Activated CD4-positive, alpha-beta memory T cell treated with anti-CD3 and anti-CD28 coated beads, Interleukin-2, amount 10 ng/mL, durations not matched to agents 7 days and 5 days (primary cell): ENCODE measurements at places on chromosomes 3 and 15. TPM values are rescaled to one million over a fixed set of nuclear protein-coding genes. Genes with fewer than 3 reads are reported as not detected.

DNA sequence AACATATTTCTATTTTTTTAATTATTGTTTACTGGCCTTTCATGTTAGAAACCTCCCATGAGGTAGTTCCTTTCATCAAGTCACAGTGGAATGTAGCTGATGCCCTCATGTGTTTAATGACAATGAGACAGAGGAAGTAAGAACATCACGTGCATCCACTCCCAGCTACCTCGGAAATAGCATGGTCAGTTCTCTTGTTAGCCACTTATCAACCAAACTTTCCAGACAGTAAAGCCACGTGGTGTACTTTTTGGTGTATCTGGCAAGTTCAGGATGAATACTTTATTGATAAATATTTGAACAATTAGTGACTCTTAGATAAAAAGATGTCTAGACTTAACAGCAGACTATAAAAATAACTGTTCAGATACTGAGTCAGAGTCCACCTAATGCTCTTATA, 781.7 kb downstream of the MECOM start:
- no peaks in the 10 kb centered on the region for H3K36me3 ChIP-seq
- DNase-seq = no peak
- no peak overlapping the region for H3K27ac ChIP-seq
- no peaks in the 10 kb centered on the region for H3K27me3 ChIP-seq
- no peaks in the 10 kb centered on the region for H3K4me1 ChIP-seq
- H3K4me3 ChIP-seq = no peak overlapping the region

GRCh38 chr3:94614192-94614591, 551.3 kb downstream of the NSUN3 start:
- H3K36me3 ChIP-seq = no peaks in the 10 kb centered on the region
- no peak overlapping the region for H3K4me3 ChIP-seq
- no peaks in the 10 kb centered on the region for H3K4me1 ChIP-seq
- no peak overlapping the region for H3K27ac ChIP-seq

DNA sequence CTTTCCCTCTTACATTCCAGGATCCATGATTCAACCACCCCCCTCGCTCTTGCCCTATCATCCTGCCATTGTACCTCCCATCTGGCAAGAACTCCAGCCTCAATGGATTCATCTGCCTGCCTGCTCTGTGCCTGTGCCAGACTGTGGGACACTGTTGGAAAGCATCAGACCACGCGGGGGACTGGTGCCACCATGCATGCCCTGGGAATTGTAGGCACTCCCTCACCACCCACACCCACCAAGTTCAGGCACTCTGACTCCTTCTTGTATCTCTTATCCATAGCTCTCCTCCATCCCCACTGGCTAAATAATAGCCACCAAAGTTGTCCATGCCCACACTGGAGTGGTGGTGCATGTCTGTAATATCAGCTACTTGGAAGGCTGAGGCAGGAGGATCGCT, 143.8 kb downstream of the TPRA1 start:
- H3K36me3 ChIP-seq = no peaks in the 10 kb centered on the region
- no peak overlapping the region for H3K4me3 ChIP-seq
- DNase-seq = no peak

DNA sequence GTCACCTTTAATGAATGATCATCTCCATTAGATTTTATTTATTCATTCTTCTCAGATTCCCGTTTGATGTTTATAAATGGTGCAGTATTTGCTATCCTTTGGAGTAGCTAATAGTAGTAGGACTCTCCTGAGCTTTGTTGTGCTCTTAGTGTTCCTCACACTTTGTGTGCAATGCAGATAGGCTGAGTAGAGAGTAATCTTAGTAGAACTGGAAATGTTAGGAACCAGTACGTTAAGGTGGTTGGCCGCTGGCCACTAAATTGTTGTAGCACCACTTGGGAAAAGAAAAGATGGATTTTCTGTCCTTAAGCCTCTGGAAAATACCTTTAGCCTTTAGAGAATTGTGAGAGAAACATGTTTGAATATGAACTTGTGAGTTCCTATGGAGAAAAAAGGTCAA, 19.9 kb upstream of the EBLN2 start:
- peaks cover 11% of the 10 kb centered on the region for H3K36me3 ChIP-seq
- H3K4me3 ChIP-seq = no peak overlapping the region
- H3K4me1 ChIP-seq = peaks cover 46% of the 10 kb centered on the region

- peak overlapping the region; percentile 91 for H3K27ac ChIP-seq
- H3K4me1 ChIP-seq = peaks cover 34% of the 10 kb centered on the region
- peaks cover 23% of the 10 kb centered on the region for H3K36me3 ChIP-seq
Measured at GRCh38 chr15:89090791-89091626, 2.8 kb downstream of the ABHD2 start.

The A4GNT gene
- not detected for total RNA-seq

- peaks cover 66% of the 10 kb centered on the region for H3K4me1 ChIP-seq
- peak overlapping the region; percentile 73 for H3K27ac ChIP-seq
- peak overlapping the region; percentile 99 for H3K4me3 ChIP-seq
Measured at GRCh38 chr3:52895418-52895817, 1.9 kb downstream of the STIMATE start.

DNA sequence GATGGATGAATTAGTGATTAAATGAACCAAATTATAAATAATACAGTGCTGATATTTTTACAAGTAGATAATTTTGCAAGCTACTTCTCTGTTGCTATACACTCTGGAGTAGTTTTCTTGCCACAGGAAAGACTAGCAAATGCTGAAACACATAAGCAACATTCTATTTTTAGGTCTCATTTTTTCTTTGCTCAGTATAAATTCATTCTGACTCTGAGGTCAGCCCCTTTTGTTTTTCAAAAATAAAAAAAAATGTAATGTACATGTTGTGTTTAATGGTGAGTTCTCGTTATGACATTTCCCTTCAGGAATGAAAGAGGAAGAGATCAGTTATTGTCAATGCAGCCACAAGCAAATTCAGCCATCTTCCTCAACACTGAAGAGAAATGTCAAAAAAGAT, 24.9 kb downstream of the GJD2 start:
- peaks cover 15% of the 10 kb centered on the region for H3K27me3 ChIP-seq
- no peaks in the 10 kb centered on the region for H3K4me1 ChIP-seq
- no peak for DNase-seq
- H3K27ac ChIP-seq = no peak overlapping the region

- no peaks in the 10 kb centered on the region for H3K27me3 ChIP-seq
- H3K4me1 ChIP-seq = no peaks in the 10 kb centered on the region
- no peak for DNase-seq
- H3K27ac ChIP-seq = no peak overlapping the region
- no peak overlapping the region for H3K4me3 ChIP-seq
Measured at GRCh38 chr3:73447111-73447510, 177.6 kb downstream of the PDZRN3 start.

- DNase-seq = no peak
- no peak overlapping the region for H3K4me3 ChIP-seq
- H3K27ac ChIP-seq = peak overlapping the region; percentile 59
- H3K4me1 ChIP-seq = peaks cover 41% of the 10 kb centered on the region
- no peaks in the 10 kb centered on the region for H3K27me3 ChIP-seq
Measured at GRCh38 chr15:64856429-64857145, 14.9 kb downstream of the PLEKHO2 start.

The NANOGP8 gene
- total RNA-seq = not detected

- H3K4me1 ChIP-seq = peaks cover 84% of the 10 kb centered on the region
- no peak overlapping the region for H3K4me3 ChIP-seq
- peaks cover 27% of the 10 kb centered on the region for H3K36me3 ChIP-seq
- DNase-seq = no peak
Measured at GRCh38 chr3:172137287-172138192, 98.2 kb downstream of the FNDC3B start.

The RARB gene
- total RNA-seq = not detected

The SCAMP5 gene
- total RNA-seq = 0.60 TPM
